ENCODE measurements at places on chromosomes 6 and 20. TPM values are rescaled to one million over a fixed set of nuclear protein-coding genes. Genes with fewer than 3 reads are reported as not detected.
A peak's percentile ranks its signal among the peaks of the same experiment; 100 is the strongest.

DNA sequence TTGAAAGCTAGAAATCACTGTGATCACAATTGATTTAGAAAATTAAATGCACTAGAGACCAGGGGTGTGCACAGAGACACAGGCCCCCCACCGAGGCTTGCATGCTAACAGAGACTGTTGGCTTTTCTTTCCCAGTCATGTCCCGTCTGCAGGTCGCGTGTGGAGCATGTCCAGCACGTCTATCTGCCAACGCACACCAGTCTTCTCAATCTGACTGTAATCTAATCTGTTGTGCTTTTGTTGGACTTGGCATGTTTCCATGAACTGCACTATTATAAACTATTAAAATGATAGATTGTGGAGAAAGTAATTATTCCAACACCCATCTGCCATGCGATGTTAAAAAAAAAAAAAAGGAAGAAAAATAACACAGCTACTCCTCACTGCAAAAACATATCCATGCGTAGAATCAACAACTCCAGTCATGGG, 17.7 kb downstream of the MYLIP start:
- no peak overlapping the region for H3K27ac ChIP-seq
- no peak overlapping the region for H3K4me3 ChIP-seq
- no peak for DNase-seq

The UNC5CL gene
- 2.5 TPM for total RNA-seq

- no peak overlapping the region for H3K27ac ChIP-seq
- no peaks in the 10 kb centered on the region for H3K36me3 ChIP-seq
- H3K27me3 ChIP-seq, result no peaks in the 10 kb centered on the region
- DNase-seq, result peak; percentile 48
- H3K4me3 ChIP-seq, result no peak overlapping the region
Observed at GRCh38 chr6:13526727-13527670, 39.6 kb upstream of the GFOD1 start.

- peaks cover 55% of the 10 kb centered on the region for H3K4me1 ChIP-seq
- no peak overlapping the region for H3K27ac ChIP-seq
- no peaks in the 10 kb centered on the region for H3K27me3 ChIP-seq
- no peak overlapping the region for H3K4me3 ChIP-seq
- no peak for DNase-seq
Observed at GRCh38 chr6:43386492-43386891, 17.0 kb upstream of the ZNF318 start.

The NRN1 gene
- not detected for total RNA-seq

The SMLR1 gene
- total RNA-seq, result not detected

GRCh38 chr6:79557673-79558467, 20.6 kb upstream of the LCA5 start:
- no peak overlapping the region for H3K27ac ChIP-seq
- H3K4me3 ChIP-seq, result no peak overlapping the region
- no peaks in the 10 kb centered on the region for H3K27me3 ChIP-seq
- H3K4me1 ChIP-seq, result no peaks in the 10 kb centered on the region
- H3K36me3 ChIP-seq, result no peaks in the 10 kb centered on the region
- DNase-seq, result no peak

- peaks cover 36% of the 10 kb centered on the region for H3K4me1 ChIP-seq
- no peaks in the 10 kb centered on the region for H3K27me3 ChIP-seq
- DNase-seq, result no peak
- peaks cover 4% of the 10 kb centered on the region for H3K36me3 ChIP-seq
Observed at GRCh38 chr6:24997231-24997630, 61.5 kb upstream of the RIPOR2 start.

GRCh38 chr6:150627585-150628025, 27.9 kb downstream of the PLEKHG1 start:
- no peaks in the 10 kb centered on the region for H3K27me3 ChIP-seq
- H3K36me3 ChIP-seq, result no peaks in the 10 kb centered on the region
- peaks cover 24% of the 10 kb centered on the region for H3K4me1 ChIP-seq
- H3K4me3 ChIP-seq, result no peak overlapping the region
- H3K27ac ChIP-seq, result no peak overlapping the region

- H3K27ac ChIP-seq, result no peak overlapping the region
- H3K36me3 ChIP-seq, result no peaks in the 10 kb centered on the region
- peaks cover 23% of the 10 kb centered on the region for H3K27me3 ChIP-seq
Observed at GRCh38 chr20:38300438-38300837, 3.5 kb upstream of the BPI start.
